NCI-H1092 (cell line): ENCODE measurements at places on chromosomes 1 and 21.

GRCh38 chr1:37308031-37308960 is 166.1 kb upstream of the ZC3H12A start:
- no peak for DNase-seq

- DNase-seq: no peak
Measured at GRCh38 chr1:3197781-3198316, 128.8 kb downstream of the PRDM16 start.

DNA sequence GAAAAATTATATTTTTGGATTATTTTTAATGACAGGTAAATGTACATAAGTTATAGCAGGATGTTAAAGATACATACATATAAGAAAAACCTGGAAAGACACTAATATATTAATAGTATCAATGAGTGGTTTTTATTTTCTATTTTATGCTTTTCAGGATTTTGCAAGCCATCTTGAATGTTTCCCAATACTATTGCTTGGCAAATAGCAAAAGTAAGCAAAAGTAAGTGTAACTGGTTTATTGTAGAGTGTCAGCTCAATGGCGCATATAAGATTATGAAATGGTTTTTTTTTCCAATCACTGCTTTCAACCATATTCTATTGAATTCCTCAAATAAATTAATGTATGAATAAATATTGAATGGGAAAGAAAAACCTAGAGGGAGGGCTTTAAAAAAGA is 36.4 kb downstream of the ZNF684 start:
- DNase-seq: no peak

- no peak for DNase-seq
Measured at GRCh38 chr1:119366424-119366823, 2.2 kb upstream of the HAO2 start.

- DNase-seq: no peak
Measured at GRCh38 chr1:13540866-13541265, 27.1 kb upstream of the LRRC38 start.

DNA sequence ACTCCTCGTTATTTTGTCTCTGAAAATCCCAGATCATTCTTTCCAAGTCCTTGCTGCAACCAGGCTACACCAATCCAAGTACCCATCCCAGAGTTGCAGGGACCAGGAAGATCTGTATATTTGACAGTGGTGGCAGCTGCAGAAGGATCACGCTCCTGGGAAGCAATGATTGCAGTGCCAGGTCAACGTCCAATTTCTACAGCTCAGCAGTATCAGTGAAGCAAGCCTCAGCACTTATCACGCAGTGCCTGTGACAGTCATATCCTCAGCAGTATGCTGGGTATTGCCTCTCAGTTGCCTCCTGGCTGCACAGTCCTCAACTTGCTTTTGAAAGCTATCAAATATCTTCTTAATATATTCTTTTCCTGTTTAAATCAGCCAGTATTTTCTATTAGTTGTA is 66.7 kb downstream of the BARHL2 start:
- no peak for DNase-seq
